Right cardiac atrium (tissue), 5 donors: ENCODE measurements at places on chromosomes 13 and 19. TPM values are rescaled to one million over a fixed set of nuclear protein-coding genes. Genes with fewer than 3 reads are reported as not detected.

DNA sequence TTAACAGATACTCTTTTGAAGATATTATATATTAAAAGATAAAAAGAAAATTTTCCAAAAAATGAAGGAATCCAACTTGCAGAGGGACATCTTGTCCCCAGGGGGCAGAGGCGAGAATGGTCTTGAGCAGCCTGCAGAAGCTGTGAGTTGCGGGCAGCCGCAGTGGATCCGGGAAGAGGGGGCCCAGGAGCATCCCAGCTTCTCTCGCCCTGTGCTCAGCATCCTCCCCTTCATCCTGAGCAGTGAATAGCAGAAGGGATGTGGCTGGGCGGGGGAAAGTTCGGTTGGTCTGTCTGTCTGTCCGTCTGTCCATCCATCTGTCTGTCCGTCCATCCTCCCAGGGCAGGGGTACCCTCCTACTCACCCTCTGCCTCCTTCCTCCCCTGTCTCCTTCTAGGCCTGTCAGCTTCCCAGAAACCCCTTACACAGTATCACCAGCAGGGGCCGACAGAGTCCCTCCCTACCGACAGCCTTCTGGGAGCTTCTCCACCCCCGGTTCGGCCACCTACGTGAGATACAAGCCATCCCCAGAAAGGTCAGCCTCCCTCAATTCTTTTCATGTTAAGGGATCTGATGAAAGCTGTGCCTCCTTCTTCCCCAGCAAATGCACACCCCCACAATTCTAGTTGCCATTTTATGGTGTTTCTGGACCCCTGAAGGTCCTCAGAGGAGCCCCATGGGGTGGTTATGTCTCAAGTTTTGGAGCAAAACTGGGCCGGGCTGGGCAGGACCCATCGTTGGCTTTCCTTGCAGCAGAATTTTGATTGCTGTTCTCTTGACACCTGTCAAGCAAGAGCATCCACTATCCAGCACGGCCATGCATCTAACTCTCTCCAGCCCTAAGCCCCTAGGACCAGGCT lies 81.6 kb downstream of the DPF1 start:
- DNase-seq = peak; percentile 83

GRCh38 chr19:4815426-4816201 lies 15.9 kb downstream of the TICAM1 start:
- DNase-seq = peak; percentile 94

DNA sequence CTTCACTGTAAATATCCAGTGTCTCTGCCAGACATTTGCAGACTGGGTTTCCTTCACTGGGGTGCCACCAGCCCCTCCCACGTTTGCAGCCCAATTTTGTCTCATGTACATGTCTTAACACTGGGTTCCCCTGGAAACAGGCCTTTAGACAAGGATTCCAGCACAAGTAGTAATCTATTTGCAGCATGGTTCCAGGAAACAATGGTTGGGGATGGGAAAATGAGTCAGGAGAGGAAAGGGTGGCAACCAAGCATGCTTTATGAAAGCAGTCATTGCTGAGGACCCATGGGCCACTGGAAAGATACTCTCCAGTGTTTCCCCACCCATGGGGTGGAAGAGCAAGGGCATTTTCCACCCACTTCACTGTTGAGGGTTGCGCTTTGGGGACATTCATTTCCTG lies 53.6 kb upstream of the FARP1 start:
- DNase-seq = no peak

GRCh38 chr13:39777527-39778061 lies 122.1 kb downstream of the COG6 start:
- no peak for DNase-seq

Gene GRIK5
- 13.8 TPM for total RNA-seq

DNA sequence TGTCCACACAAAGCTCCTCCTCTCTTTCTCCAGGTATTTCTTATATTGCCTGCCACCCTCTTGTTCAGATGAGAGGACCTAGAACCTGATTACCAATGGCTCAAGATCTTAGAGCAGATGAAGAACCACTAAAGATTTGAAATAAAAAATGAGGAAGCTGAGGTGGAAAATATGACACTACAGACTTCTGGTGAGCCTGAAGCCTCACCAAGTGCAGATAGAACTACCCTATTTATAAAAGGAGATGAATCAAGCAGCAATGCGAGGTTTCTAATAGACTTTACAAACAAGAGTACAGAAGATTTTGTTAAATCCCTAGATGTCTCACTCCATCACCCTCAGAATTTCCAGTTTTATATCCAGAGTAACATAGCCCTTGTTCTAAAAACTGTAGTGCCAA lies 345.8 kb downstream of the TBC1D4 start:
- DNase-seq = no peak

GRCh38 chr19:10641248-10641647 lies 12.9 kb upstream of the ILF3 start:
- DNase-seq = no peak

DNA sequence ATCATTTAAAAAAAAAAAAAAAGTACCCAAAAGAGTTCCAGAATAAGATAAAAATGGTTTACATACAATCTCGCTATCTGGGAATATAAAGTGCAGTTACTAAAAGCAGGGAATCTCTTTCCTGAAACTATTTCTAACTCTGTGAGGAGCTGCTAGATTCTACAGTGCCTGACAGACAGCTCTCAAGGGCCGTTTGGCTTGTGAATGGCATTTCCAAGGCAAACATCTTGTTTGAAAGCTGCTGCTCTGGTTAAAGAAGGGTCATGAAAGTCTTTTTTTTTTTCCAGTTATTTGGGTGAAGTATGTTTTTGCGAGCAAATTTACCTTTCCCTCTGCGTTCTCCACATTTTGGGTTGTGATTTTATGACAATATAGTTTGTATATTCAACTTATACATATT lies 29.0 kb upstream of the CEACAM21 start:
- no peak for DNase-seq

DNA sequence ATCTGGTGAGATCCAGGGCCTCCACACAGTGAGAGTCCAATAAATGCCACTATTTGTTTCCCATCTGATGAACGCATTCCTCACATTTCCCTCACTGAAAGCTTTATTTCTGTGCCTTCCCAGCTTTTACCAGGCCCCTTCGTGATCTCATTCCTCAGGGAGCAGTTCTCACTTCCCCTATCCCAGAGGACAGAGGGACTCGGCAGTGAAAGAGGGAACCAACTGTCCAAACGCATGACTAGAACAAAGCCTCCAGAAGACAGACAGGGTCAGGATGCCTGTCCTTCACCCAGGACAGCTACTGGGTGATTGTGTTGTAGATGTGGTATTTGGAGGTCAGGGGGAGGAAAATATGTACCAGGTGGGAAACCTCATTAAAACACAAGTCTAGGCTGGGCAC lies 2.0 kb upstream of the ZBTB45 start:
- DNase-seq = no peak

DNA sequence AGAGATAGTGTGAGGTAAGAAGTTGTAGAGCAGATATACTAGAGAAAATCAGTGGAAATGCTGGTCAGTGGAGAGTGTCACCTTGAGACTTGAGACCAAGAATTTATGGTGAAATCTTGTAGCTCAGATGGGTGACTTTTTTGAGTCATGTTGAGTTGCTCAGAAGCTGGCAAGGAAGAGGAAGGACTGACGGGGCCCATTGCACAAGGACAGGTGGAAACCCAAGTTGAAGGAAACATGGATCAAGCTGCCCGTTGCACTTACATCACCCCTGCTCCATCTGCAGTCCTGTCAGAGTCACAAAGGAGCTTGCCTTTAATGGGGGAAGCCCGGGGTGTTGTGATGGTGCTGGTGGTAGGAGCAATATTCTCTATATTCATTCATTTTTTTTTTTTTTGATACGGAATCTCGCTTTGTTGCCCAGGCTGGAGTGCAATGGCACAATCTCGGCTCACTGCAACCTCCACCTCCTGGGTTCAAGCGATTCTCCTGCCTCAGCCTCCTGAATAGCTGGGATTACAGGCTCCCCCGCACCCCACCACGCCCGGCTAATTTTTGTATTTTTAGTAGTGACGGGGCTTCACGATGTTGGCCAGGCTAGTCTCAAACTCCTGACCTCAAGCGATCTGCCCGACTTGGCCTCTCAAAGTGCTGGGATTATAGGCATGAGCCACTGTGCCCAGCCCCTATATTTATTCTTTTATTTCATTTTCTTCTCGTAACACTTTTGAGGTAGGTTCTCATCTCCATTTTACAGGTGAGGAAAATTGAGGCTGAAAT lies 27.4 kb downstream of the UBAC2 start:
- DNase-seq = no peak
